Natural killer cell (primary cell): ENCODE measurements at places on chromosomes 7 and 10.

GRCh38 chr7:23293500-23294073 lies 5.6 kb upstream of the MALSU1 start:
- DNase-seq, result no peak

- DNase-seq, result no peak
Measured at GRCh38 chr7:14836571-14837189, 65.9 kb downstream of the DGKB start.

- no peak for DNase-seq
Measured at GRCh38 chr10:121974019-121974534, 940 bp downstream of the NSMCE4A start.

DNA sequence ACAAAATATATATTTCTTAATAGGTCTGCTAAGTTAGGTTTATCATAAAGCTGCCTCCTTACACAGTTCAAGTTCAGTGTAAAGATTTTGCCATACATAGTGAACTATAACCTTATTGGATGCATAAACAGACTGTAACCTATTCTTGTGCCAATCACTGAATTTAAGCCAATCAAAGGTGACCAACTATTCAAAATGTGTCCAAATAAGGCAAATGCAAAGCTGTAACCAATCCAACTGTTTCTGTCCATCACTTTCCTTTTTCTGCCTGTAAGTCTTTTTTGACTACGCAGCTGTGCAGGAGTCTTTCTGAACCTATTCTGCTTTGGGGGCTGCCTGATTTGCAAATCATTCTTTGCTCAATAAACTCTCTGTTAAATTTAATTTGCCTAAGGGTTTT lies 11.6 kb upstream of the DNMBP start:
- DNase-seq, result no peak
